ENCODE measurements at places on chromosomes 1 and 21.

DNA sequence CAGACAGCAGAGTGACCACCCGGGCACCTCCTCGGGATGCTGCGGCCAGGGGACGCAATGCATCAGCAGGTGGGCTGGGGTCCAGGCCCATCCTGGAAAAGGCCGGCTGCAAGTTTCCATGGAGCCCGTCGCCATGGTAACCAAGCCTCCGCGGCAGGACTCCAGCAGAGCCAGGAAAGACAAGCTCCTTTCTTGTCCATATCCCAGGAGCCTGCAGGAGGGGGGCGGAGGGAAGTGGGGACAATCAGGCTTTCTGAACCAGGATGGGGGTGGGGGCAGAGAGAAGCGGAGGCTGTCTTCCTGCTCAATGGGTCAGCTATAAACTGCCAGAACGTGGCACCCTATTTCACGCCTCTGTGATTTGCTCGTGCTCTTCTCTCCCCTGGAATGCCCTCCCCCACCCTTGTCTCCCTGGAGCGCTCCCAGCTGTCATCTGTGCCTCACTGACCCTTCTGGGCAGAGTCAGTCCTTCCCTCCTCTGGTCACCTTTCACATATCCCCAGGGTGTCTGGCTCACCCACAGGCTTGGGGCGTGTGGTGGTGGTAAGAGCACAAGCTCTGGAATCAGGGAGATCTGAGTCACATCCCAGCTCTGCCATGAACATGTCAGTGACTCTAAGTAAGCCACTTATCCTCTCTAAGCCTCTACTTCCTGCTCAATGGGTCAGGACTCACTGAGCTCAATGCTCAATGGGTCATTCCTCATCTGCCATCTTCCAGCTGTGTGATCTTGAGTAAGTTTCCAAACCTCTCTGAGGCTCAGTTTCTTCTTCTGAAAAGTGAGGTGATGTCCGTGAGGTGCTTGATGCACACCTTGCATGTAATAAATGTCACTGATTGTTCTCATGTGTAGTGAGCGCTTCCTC is 58.9 kb upstream of the LAPTM5 start:
- no peak for DNase-seq

GRCh38 chr1:205343431-205344065 is 13.2 kb downstream of the KLHDC8A start:
- no peak for DNase-seq

GRCh38 chr1:246722720-246723119 is 1.5 kb upstream of the SCCPDH start:
- no peak for DNase-seq

DNA sequence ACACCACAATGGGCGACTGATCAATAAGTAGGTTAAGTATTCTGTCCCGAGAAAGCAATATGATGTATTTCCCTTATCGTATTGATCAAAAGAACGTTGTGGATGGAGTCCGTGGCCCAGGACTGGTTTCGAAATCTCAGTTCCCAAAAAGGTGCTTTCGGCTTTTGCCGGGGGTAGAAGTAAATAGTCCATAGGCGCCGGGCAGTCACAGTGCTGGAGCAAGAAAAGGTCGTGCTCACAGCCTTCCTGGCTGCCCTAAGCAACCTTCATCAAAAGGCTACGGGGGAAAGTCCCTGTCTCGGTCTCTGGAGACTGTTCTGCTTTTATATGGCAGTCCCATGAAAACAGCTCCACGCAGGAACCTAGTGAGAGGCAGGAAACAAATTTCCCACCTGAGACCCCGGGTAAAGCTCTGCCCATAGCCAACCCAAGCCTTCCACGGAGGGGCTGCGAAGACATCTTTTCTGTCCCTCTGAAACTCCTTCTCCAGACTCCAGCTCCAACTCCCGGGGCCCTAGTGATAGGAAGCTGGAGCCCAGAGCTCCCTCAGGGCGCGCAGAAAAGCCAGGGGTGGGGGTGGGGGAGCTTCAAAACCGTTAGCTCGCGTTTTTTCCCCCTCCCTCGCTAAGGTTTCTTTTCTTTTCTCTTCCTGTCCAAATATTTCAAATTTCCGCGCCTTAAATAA is 7.0 kb downstream of the CDKN2C start:
- peak; percentile 69 for DNase-seq

- no peak for DNase-seq
Measured at GRCh38 chr1:75786901-75787493, 941 bp downstream of the RABGGTB start.

- DNase-seq = no peak
Measured at GRCh38 chr1:4408380-4408779, 246.0 kb upstream of the AJAP1 start.

- DNase-seq = peak; percentile 47
Measured at GRCh38 chr1:241551759-241552638, 19.8 kb downstream of the KMO start.

DNA sequence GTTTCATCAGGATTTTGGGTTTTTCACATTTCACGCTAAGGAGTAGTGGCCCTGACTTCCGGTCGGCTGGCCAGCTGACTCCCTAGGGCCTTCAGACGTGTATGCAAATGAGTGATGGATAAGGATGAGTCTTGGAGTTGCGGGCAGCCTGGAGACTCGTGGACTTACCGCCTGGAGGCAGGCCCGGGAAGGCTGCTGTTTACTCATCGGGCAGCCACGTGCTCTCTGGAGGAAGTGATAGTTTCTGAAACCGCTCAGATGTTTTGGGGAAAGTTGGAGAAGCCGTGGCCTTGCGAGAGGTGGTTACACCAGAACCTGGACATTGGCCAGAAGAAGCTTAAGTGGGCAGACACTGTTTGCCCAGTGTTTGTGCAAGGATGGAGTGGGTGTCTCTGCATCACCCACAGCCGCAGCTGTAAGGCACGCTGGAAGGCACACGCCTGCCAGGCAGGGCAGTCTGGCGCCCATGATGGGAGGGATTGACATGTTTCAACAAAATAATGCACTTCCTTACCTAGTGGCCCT is 23.1 kb upstream of the TNFRSF1B start:
- peak; percentile 72 for DNase-seq

- DNase-seq = no peak
Measured at GRCh38 chr1:217268058-217268457, 362.8 kb downstream of the GPATCH2 start.

- no peak for DNase-seq
Measured at GRCh38 chr1:229273507-229274232, 2.8 kb downstream of the RAB4A start.

DNA sequence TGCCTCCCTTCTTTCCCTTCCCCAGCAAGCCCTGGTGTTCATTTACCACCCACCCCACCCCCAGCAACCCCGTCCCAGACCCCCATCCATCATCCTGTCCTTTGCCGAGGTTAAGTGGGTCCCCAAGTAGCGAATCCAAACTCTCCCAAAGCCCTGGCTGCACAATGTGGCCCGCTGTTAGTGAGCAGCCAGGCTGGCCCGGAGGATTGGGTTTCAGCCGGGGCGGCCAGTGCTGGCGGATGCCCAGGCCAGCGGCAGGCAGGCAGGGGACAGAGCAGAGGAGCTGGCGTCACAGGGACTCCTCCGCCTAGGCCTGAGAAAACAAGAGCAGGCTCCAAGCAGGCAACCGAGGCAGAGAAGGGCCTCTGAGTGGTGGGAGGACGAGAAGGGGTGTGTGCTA is 61.4 kb downstream of the EPHB2 start:
- DNase-seq = no peak

GRCh38 chr21:24514081-24514733 is 1093.1 kb downstream of the MRPL39 start:
- no peak for DNase-seq

GRCh38 chr1:228373681-228374571 is 32.7 kb downstream of the TRIM11 start:
- no peak for DNase-seq

DNA sequence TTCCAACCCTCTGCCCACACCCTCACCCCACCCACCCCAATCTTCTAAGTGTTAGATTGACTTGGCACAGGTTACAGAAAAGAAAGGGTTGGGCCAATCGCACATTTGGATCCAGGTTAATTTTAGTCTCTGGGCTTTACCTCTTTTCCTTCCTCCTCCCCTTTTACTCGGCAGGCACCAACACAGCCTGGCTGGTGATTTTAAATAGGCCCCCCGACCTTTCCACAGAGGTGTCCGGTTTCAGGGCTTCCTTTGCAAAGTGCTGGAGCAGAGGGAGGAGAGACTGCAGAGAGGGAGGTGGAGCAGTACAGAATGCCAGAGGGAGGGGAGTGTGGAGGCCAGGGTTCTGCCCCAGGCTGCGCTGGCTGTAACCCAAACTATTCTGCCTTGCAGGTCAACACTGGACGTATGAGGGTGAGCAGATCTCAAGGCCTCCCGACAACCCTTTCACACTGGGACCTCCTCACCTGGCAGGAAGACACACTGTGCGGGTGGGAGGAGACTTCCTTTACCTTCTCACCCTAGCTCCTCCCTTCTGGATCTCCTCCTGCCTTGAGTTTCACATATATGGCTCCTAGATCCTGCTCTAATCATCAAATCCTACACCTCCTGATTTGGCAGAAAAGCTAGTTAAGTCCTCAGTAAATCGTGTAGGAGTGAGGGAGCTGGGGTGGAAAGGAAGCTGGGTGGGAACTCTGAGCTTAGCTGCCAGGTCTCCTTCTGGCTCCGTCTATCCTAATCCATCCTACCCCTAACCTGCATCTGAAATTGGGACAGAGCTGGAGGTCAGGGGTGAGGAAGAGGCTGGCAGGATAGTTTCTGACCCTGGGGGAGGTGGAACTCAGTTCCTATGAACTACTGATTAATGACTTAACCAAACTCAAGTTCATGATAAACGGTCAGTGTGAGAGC is 2.4 kb downstream of the CA14 start:
- no peak for DNase-seq

DNA sequence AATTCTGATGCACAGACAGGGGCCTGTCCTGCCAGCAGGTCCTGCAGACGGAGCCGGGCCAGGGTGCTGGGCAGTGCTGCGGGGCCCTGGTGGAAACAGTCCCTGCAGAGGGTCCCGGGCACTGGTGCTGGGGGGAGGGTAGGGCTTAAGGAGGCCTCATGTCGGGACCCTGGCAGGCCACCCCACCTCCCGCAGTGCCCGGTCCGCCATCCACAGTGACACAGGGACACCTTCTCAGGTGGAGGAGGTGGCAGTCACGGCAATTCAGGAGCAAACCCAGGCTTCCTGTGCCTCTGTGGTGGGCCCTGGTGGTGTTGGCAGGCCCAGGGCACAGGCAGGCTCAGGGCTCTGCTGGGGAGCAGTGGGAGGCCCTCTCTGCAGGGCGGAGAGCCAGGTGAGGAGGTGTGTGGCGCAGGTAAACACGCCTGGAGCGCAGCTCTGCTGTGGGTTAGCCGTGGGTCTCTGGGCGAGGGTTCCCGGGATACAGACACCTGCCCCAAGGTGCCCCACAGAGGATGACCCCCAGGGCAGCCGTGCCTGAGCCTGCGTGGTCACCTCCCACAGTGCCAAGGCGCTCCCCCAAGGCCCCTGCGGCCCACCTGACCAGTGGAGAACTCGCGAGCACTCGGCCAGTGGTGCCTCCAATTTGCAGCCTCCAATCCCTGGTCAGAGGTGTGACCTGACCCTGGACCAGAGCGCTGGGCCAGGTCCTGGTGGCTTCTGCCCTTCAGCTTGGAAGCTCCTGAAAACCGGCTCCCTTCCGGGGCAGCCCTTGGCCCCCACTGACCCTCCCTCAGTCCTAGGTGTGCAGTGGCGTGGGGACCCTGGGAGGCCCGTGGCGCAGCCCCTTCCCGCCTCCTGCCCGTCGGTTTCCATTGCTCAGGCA is 19.2 kb downstream of the COL18A1 start:
- DNase-seq = no peak

- DNase-seq = no peak
Measured at GRCh38 chr1:171834821-171835220, 6.5 kb upstream of the DNM3 start.

- no peak for DNase-seq
Measured at GRCh38 chr1:5913078-5913845, 79.0 kb downstream of the NPHP4 start.

- DNase-seq = no peak
Measured at GRCh38 chr1:152039461-152039860, 2.7 kb upstream of the S100A11 start.

- no peak for DNase-seq
Measured at GRCh38 chr1:209924390-209924789, 13.6 kb upstream of the SYT14 start.

- DNase-seq = no peak
Measured at GRCh38 chr1:7104339-7104738, 319.1 kb downstream of the CAMTA1 start.

- DNase-seq = no peak
Measured at GRCh38 chr1:61472876-61473275, 252.1 kb downstream of the TM2D1 start.

DNA sequence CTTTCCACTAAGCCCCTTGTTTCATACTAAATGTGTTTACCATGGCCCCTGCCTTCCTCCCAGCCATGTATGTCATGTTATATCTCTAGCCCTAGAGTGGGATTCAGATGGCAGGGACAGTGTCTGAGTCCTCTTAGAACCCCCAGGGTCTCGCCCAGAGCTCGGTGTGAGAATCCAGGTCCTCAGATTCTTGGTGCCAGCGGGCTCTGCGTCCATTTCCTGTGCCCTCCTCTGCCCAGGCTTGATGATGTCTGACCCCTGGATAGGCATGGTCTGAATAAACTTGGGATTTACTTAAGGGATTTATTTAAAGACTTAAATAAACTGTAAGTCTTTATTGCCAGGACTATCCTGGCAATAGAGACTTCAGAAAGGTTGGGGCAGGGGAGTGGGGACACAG is 6.2 kb upstream of the KISS1 start:
- no peak for DNase-seq

DNA sequence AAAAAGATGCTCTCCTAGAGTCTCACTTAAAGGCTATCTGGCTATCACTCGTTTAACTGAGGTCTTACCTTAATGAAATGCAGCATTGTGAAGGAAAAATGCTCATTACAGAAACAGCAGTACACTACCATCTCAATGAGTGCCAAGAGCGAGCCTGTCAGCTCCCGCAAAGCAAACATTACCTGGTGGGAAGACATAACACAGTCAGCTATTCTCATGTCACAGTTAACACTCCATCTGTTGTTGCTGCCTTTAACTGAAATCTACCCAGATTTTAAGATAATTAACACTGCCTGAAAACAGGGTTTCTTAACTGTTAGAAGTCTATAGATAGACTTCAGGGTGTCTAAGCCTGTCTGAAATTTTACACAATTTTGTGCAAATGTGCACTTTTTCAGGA is 39.1 kb downstream of the PCSK9 start:
- DNase-seq = no peak

GRCh38 chr1:30852026-30852425 is 56.5 kb downstream of the SDC3 start:
- no peak for DNase-seq

- DNase-seq = peak; percentile 85
Measured at GRCh38 chr1:43239484-43239883, 30.3 kb upstream of the TMEM125 start.

- no peak for DNase-seq
Measured at GRCh38 chr21:41681348-41681801, 85.5 kb downstream of the RIPK4 start.

DNA sequence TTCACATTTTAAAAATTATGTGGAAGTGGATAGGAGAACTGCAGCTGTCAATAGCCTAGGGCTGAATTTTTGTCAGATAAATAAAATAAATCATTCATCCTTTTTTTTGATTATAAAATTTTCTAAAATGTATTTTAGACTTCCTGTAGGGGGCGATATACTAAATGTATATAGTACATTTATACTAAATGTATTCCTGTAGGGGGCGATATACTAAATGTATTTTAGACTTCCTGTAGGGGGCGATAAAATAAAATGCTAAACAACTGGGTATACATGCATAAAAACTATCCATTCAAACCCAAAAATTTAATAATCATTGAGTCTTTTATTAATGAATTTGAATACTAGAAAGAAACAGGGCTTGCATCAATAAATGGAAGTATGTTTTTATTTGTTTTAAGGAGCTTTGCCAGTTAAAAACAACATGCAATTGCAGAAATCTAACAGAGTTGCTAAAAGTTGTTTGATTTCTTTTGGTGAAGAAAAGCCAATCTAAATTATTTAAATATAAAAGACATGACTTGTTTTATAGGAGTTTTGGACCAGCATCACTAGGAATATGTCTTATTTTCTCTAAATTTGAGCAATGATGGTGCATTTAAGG is 31.4 kb downstream of the CLCA1 start:
- peak; percentile 33 for DNase-seq
